ENCODE measurements at places on chromosomes 11 and 22.
A peak's percentile ranks its signal among the peaks of the same experiment; 100 is the strongest.

DNA sequence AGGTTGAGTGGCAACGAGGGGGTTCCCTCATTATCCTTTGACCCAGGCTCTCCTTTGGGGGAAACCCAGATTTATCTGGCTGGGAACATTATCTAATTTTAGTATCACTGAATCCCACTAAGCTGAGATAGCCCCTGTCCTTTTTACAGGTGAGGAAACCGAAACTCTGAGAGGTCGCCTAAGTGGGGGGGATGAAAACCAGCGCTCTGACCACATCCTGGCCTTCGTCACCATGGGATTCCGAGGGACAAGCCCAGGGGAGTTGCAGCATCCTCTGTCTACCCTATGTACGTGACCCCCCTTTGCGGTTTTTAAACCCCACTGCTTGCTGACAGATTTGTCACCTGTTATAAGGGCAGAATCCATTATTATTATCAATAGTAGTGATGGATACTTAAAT, 61.0 kb downstream of the ISX start:
- DNase-seq = no peak

DNA sequence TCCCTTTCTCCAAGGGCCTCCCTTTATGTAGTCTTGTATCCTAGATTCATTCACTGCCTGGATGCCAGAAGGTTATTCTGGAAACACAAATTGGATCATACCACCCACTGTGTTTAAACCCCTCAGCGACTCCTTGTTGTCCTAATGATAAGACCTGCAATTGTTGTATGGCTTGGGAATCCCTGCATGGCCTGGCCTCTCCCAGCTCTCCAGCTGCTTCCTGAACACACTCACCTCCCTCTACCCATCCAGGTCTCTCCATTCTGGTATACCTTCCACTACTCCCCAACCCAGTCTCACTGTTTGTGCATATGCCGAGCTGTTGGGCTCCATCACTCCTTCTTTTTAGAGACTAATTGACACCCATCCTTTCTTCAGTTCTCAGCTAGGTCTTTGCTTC, 124.3 kb upstream of the ALX4 start:
- DNase-seq = no peak

GRCh38 chr11:3837793-3838192, 3.0 kb downstream of the RHOG start:
- DNase-seq = no peak

GRCh38 chr22:36419177-36419911, 31.6 kb upstream of the MYH9 start:
- no peak for DNase-seq

DNA sequence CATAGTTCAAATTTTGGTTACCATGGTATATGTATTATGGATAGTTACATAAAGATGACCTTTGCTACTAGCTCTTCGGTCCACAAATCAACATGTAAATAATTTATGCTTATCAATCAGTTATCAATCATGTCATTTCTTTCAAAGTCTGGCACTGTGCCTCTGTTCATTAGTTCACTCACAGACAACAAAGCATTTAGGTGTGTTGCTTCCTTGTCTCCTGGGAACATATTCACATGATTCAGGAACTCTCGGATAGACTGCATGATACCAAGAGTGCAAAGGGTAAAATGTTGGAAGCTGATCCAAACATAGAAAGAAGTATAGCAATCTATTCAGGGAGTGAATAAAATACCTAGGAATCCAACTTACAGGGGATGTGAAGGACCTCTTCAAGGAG, 14.3 kb upstream of the ACRV1 start:
- DNase-seq = no peak

- no peak for DNase-seq
These were observed 2.0 kb downstream of the NAV2 start for GRCh38 chr11:19714387-19715363.

- DNase-seq = no peak
These were observed 45.7 kb downstream of the GNB1L start for GRCh38 chr22:19808873-19809478.

DNA sequence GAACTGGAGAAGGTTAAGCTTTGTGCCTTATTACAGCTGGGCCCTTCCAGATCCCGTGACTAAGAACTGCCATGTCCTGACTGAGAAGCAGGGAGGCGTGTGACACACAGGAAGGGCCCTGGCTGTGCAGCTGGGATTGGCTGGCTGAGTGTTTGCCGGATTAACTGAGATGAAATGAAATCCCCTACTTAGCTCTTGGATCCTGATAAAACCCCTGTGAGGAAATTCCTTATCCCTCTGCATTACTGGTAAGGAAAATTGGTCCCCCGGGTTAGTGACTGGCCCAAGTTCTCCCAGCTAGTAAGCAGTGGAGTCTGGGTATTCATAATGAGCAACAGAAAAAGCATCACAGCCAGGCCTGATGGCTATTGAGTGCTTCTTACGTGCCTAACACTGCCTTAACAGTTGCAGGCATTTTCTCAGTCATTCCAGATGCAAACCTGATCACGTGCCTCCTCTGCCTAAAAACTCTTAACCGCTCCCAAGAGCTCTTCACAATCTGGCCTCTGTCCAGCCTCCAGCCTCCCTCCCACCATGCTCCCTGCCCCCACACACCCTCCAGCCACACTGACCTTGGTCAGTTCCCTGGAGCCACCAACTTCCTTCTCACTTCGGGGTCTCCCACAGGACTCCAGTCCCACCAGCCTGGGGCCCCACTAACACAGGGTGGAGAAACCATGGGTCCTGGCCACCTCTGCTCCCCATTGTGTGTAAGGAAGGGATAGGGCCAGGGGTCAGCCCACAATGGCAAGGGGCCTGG, 37.8 kb downstream of the ARRB1 start:
- no peak for DNase-seq

DNA sequence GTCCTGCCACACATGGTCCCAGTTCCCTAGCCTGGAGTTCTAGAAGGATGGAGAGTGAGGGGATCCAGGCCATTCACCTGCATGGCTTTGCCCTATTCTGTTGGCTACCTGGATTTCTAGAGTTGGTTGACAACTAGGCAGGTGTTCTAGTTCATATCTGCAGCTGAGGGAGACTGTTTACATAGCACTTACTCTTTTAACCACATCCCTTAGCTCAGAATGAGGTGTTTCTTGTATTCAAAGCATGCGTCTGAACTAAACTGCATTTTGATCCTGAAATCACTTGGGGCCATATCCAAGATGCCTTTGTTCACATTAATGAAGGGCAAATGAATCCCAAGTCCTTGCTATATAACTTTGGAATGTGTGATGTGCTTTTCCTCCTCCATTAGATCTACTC, 60.9 kb downstream of the SYT13 start:
- no peak for DNase-seq

DNA sequence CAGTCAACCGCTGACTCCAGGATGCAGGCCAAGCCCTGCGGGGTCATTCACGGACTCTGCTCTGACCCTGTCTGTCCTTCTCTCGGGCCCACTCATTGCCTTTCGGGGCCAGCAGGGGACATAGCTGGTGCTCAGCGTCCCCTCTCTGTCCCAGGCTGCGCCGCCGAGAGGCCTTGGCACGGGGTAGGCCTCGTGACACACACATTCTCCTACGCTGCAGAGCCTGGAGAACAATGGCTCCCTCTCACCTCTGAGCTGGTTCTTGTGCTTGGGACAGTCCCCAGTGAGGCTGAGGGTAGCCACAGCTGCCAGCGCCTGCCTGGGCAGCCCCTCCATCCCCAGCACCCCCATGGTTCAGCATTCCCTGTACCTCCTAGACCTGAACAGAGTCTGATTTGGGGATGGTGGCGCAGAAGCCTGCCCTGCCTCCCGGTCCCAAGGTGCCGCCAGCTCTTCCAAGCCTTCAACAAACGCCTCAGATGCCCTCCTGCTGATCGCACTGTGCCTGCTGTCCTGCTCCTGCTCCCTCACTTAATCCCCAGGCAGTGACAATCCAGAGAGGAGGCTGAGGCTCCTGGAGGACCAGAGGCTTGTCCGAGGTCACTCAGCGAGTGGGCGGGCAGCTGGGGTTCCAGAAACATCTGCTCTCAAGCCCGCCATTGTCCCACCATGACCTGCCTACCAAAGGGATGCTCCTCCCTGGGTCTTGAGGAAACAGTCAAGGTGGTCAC, 30.4 kb downstream of the DUSP8 start:
- no peak for DNase-seq

DNA sequence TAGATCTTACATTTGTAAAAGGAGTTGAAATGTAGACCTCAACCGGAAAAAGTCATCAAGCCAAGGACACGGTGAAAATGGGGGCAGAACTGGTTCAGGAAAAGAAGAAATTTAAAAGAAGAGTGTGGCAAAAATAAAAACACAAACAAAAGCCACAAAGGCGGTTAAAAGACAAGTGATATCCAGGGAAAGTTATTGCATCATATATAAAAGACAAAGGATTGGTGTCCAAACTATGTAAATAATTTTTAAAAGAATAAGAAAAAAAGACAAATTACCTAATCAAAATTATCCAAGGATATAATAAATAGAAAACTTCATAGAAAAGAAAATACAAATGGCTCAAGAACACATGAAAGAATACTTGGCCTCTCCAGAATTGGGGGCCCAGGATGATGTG, 45.1 kb upstream of the OPCML start:
- no peak for DNase-seq

DNA sequence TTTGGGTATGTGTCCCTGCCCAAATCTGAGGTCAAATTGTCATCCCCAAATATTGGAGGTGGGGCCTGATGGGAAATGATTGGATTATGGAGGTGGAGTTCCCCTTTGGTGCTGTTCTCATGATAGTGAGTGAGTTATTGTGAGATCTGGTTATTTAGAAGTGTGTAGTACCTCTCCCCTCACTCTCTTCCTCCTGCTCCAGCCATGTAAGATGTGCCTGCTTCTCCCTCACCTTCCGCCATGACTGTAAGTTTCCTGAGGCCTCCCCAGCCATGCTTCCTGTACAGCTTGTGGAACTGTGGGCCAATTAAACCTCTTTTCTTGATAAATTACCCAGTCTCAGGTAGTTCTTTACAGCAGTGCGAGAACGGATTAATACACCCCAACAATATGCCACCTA, 9.0 kb downstream of the GAB2 start:
- no peak for DNase-seq

GRCh38 chr11:11584530-11584810, 37.3 kb downstream of the GALNT18 start:
- no peak for DNase-seq

- peak; percentile 75 for DNase-seq
These were observed 14.5 kb upstream of the DGKZ start for GRCh38 chr11:46332568-46333393.

- DNase-seq = no peak
These were observed 36.5 kb downstream of the GRIK4 start for GRCh38 chr11:120547811-120548681.

- no peak for DNase-seq
These were observed 19.6 kb downstream of the GDPD5 start for GRCh38 chr11:75505916-75506692.

DNA sequence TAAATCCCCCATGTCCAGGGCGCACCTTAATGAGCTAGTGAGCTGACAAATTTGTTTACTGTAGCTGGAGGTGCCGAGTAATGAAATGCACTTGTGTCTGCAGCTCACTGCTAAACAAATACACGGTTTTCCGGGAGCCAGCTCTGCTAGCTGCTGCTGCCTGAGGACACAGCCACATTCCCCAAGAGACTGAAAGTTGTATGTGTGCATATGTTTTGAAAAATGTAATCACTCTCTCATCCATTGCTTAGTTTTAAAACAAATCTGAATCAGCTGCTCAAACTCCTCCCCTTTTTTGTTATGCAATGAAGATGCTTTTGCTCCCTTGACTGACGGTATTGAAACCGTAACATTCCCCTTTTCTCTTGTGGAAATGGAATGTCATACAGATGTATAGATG, 62.4 kb upstream of the NNMT start:
- no peak for DNase-seq

DNA sequence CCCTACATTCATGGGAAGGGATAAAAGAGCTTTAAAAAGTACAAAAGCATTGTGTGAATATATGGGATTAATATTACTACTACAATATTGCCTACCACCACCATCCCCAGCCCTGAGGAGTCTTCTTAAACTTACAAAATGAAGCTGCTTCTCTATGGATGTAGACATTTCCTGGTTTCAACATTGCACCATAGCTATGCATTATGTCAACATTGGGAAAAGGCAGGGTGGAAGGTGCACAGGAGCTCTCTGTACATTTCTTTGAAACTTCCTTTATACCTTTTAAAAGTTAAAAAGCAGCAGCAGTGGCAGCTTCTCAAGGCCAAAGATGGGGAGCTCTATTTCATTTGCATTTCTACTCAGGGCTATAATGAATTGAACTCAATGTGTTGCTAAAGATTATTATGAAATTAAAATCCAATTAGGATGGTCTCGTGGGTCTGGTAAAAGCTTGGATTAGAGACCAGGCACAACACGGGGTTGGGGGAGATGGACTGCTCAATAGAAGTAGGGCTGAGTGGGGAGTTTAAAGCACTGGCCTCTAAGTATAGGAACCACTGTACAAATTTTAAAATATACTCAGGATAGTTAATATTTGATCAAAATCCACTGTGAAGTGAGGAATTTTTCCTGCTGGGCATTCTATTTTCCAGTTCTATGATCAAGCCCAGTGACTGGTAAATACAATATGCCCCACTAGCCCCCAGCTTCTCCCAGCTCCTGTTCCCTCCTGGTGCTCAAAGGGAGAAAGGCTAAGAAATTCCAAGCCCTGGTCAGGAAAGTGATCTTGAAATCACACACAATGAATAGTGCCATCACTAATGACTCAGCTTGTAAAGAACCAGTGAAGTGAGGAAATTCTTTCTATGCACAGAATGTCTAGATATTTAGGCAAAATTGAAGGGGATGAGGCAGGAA, 362.7 kb upstream of the CCDC90B start:
- DNase-seq = no peak

DNA sequence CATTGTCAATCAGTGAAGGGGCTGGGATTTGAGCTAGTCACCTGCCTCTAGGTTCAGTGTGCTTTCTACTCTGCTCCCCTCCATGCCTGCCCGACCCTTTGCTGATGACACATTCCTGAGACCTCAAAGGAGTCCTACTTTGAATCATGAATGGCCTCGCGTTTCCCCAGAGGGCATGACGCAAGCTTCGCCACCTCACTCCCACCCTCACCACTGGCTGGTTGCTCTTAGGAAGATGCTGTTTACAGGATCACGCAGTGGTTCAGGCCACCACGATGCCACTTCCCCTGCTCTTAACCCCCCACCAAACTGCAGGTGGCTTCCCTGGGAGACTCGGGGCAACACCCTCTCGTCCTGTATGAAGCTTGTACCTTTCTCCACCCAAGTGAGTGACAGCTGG, 62.9 kb upstream of the B3GAT1 start:
- no peak for DNase-seq

GRCh38 chr11:118895093-118896039, 11.7 kb downstream of the CXCR5 start:
- peak; percentile 74 for DNase-seq

DNA sequence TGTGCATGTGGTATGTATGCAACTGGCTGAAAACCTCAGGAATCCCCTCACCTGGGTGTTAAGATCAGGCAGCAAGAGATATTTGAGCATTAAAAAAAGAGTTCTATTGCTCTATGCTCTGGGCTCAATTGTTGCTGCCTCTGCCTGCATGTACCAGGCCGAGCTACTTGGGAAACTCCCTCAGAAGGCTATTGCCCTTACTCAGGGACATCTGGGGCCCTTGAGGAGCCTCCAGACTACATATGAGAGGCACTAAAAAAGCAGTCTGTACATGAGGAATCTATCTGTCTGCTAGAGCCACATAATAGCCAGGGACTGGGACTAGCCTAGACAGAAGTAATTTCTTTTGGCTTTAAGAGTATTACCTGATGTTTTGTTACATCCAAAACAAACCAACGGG, 120.1 kb downstream of the SWAP70 start:
- no peak for DNase-seq
